ENCODE measurements at places on chromosomes 4 and X.

- no peak for DNase-seq
Measured at GRCh38 chr4:130591091-130591490, 1495.1 kb downstream of the C4orf33 start.

GRCh38 chr4:151087467-151087866, 12.0 kb upstream of the RPS3A start:
- no peak for DNase-seq

GRCh38 chr4:97819294-97819693, 324.0 kb downstream of the STPG2 start:
- no peak for DNase-seq

DNA sequence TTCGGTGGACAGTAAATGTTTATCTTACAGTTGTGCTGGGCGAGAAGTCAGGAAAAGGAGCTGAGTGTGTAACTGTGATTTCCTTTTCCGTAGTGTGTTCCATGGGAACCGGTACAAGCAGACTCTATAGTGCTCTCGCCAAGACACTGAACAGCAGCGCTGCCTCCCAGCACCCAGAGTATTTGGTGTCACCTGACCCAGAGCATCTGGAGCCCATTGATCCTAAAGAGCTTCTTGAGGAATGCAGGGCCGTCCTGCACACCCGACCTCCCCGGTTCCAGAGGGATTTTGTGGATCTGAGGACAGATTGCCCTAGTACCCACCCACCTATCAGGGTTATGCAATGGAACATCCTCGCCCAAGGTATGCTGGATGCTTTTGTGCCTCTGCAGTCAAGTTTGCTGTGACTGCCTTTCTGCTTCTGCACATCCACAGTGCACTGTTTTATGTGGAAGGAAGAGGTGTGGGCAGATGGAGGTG, 27.4 kb downstream of the NOCT start:
- no peak for DNase-seq

DNA sequence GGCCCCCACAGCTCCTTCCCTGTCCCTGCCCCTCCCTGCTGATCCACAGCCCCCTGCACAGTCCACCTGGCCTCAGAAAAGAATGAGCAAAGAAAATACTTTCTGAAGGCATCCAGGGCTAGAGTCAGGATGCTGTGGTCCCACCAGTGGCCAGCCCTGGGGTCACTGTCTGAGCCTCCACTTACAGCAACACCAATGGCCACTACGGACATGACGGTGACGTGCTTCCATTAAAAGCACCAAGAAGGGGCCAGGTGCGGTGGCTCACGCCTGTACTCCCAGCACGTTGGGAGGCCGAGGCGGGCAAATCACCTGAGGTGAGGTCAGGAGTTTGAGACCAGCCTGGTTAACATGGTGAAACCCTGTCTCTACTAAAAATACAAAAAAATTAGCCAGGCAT, 4.0 kb downstream of the JAKMIP1 start:
- no peak for DNase-seq

DNA sequence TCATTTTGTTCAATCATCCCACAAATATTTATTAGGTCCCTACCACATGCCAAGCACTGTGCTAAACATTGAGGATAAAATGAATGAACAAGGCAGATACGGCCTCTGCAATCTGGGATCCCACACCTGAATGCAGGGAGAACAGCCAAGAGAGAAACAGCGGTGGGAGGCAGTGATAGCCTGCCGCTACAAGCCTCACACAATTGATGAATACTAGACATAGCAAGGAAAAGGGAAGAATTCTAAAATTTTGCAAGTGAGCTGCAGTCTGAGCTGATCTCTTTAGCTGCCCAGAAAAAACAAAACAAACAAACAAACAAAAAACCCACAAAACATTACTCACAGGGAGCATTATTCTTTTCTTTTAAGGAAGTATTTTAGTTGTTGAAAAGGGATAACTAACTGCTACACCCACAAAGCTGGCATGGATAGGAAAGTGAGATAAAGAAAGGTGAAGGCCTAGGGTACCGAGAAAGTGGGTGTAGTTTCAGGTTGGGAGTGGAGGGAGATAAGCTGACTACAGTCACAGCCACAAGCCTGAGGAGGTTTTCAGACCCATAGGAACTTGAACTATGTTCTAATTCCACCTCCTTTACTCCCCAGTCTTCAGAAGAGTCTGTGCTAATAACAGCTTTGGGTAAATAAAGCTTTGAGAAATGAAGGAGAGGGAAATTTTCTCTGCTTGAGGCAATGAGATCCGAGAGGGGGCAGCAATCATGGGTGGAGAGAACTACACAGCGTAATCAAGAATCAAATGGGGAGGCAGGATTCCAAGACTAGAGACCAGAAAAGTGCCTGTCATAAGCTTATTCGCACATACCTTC, 85.4 kb downstream of the SH3RF1 start:
- DNase-seq: no peak

DNA sequence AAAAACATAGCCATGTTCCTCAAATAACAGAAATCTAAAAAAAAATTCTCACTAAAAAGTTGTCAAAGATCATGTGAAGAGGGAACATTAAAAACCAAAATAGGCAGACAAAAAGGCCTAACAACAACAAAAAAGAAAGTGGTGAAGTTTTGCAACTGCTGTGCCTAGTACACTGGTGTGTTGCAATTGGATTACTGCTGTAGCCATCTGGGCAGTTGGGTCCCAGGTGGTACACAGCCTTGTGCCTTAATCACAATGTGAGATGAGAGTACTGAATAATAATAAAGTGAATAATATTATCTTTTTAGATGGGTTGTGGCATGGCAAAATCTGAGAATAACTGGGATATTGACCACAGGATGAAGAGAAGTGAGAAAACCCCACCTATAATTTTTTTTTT, 12.0 kb downstream of the C4orf54 start:
- DNase-seq: no peak

DNA sequence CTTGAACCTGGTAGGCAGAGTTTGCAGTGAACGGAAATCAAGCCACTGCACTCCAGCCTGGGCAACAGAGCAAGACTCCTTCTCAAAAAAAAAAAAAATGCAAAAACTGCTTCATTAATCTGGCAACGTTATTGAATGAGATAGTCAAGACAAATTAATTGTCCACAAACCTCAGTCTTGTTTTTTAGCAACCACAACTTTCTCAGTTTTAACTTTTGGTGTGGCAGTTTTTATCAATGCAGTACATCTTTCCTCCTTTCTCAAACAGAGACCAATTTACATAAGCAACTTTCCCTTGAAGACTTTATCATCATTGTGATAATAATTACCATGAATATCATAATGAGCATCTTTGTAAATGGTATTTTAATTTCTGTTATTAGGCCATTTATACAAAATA, 61.7 kb upstream of the GALNTL6 start:
- DNase-seq: no peak

- DNase-seq: no peak
Measured at GRCh38 chrX:153561337-153561736, 37.6 kb downstream of the CCNQ start.

GRCh38 chr4:26069218-26069617, 155.2 kb downstream of the SMIM20 start:
- DNase-seq: no peak

GRCh38 chr4:23392860-23393458, 496.9 kb downstream of the PPARGC1A start:
- DNase-seq: no peak

GRCh38 chr4:162852642-162853041, 314.0 kb downstream of the NAF1 start:
- DNase-seq: no peak

DNA sequence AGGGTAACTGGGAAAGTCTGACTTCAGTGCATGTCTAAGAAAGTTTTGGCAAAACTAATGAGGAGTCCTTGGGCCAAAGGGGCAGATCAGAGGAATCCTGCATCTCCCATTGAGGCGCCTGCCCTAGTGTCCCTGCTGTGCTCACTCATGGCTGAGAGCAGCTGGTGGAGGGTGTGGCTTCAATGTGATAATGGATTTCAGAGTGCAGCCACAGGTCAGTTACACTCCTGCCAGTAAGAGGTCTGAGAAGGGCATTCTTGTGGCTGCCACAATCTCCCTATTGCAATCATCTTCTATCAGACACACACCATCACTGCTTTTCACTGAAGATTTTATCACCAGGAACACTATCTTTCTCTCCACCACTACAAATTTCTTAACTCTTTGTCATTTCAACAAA, 457.1 kb downstream of the MID1IP1 start:
- DNase-seq: no peak

DNA sequence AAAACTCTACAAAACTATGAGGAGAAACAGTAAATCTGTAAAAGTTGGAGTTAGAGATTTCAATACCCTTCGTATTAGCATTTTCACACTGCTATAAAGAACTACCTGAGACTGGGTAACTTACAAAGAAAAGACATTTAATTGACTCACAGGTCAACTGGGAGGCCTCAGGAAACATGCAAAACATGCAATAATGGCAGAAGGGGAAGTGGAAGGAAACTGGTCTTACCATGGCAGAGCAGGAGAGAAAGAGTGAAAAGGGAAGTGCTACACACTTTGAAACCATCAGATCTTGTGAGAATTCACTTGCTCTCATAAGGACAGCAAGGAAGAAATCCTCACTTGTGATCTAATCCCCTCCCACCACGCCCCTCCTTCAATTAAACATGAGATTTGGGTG, 949.9 kb downstream of the TECRL start:
- no peak for DNase-seq

- no peak for DNase-seq
Measured at GRCh38 chrX:38109042-38109898, 102.9 kb downstream of the SYTL5 start.

DNA sequence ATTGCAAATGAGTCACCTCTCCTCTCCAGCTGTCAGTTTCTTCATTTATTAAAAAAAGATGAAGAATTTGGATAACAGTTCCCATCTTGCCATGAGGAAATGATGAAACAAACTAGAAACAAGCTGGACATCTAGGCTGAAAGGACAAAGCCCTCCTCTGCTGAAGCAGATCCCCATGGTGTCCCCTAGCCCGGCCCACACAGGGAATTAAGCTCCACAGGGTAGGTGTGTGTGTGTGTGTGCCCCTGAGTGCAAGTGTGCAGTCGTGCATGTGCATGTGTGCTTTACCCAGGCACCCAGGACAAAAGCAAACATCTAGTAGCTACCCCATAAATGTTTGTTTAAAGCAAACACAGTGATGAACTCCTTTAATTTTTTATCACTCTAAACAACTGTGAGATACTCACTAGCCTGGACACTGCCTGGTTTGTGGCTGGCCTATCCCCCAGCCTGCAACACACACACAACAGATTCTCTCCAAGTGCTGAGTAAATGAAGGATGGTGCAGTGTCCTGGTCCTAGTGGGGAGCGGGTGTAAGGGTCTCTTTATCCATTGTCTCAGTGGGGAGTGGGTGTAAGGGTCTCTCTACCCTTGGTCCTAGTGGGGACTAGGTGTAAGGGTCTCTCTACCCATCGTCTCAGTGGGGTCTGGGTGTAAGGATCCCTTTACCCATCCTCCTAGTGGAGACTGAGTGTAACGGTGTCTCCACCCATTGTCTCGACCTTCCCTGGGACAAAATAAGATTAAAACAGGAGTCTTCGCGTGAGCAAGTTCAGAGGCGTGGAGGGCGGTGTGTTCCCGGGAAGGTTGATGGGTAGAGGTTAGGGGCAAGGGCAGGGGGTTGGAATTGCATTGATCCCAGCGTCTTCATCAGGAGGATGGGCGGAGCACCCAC, 688 bp upstream of the EVC start:
- DNase-seq: no peak

- DNase-seq: no peak
Measured at GRCh38 chrX:17923546-17923945, 62.4 kb upstream of the RAI2 start.

DNA sequence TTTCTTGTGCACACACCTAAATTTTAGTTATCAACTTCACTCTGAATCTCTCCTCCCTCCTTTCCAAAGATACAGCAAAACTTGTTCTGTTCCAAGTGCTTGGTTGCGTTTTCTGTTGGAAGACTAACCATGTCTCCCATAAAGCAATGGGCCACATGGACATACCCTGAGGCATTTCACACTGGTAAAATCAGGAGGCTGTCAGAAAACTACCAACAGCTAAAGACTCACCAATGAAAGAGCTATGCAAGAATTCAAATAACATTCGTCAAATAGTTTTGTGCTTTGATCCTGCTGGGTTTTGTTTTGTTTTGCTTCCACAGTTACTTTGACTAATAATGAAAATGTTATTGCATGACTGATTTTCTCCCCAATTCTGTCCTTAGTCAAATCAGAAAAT, 46.0 kb downstream of the PHEX start:
- DNase-seq: no peak
